ENCODE measurements at places on chromosomes 7 and 10. TPM values are rescaled to one million over a fixed set of nuclear protein-coding genes. Genes with fewer than 3 reads are reported as not detected.

Gene MRC1
- 8.8 TPM for total RNA-seq

Gene TSPAN12
- 10.7 TPM for total RNA-seq

Gene HHEX
- 32.8 TPM for total RNA-seq

Gene LRRC17
- total RNA-seq: 20.7 TPM

Gene CPA1
- total RNA-seq: not detected

Gene MAP3K8
- 4.0 TPM for total RNA-seq

Gene GDF2
- not detected for total RNA-seq

Gene ACHE
- 0.18 TPM for total RNA-seq

Gene TMEM176B
- total RNA-seq: 0.09 TPM

Gene HOXA10
- 0.36 TPM for total RNA-seq

Gene SFRP5
- total RNA-seq: not detected

Gene OR6V1
- not detected for total RNA-seq

Gene RTKN2
- total RNA-seq: 0.09 TPM

Gene C7orf33
- total RNA-seq: not detected

Gene POLR2J2
- total RNA-seq: 2.6 TPM

Gene HABP2
- total RNA-seq: not detected

Gene ANXA8
- total RNA-seq: not detected

Gene OR9A2
- not detected for total RNA-seq

Gene AP1S1
- total RNA-seq: 154 TPM

Gene VWDE
- 0.19 TPM for total RNA-seq

Gene ZNF853
- total RNA-seq: 0.54 TPM
